T-helper 17 cell (primary cell): ENCODE measurements at places on chromosomes 2 and 18.

GRCh38 chr2:177543007-177543760, 150.6 kb downstream of the AGPS start:
- no peak for DNase-seq

DNA sequence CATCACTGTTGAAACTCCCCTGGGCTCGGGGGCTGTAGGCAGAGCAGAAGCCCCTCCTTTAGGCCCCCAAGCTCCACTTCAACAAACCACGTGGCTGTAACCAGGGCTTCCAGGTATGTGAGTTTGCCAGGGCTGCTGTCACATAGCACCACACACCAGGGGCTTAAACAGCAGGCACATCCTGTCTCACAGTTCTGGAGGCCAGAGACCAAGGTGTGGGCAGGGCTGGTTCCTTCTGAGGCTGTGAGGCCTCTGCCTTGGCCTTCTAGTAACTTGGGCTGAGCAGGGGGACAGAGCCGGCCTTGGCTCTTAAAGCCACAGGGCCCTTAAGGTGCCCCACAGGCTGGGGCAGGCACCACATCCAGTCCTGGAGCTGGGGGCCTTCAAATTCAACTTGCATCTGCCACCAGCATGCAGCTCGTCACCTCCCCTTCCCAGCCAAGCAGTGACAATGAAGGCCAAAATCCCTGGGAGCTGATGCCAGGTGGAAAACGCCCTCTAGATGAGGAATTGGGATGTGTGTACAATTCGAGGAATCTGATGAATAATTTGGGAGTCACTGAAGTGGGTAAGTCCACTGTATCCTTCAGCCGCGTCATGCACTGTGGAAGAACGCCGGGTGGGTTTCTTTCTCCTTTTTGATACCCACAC, 104.2 kb upstream of the ODC1 start:
- no peak for DNase-seq

DNA sequence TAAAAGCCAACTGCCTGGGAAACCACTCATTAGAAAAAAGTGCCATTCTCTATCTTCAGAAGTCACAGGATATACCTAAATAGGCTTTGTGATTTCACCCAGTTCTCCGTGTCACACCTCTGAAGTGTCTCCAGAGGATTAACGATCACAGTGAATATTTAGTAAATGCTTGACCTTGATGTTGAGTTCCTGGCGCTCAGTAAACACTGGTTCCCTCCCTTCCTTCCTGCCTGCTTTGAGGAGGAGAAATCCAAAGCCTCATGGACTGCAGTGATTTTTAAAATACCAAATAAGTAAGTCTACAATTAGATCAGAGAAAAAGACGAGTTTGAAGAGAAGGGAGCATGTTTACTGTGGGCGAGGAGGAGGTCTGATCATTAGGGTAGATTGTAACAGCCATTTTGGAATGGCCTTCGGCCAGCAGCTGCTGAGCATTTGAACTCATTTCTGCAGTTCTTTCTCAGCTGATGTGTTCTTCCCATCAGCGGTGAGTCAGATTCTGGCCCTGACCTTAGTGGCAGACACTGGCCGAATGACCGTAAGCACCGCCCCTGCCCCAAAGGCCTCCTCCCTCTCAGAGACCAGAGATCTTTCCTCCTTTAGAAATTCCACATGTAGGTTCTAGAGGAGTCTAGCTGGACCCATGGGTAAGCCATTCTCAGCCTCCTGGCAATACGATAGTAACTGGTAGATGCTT, 62.1 kb upstream of the SLC16A14 start:
- DNase-seq = no peak

GRCh38 chr2:198498048-198498447, 693.7 kb downstream of the PLCL1 start:
- no peak for DNase-seq

GRCh38 chr2:164495491-164496223, 125.6 kb downstream of the GRB14 start:
- no peak for DNase-seq

- no peak for DNase-seq
These were observed 43.7 kb upstream of the DARS1 start for GRCh38 chr2:136029149-136029548.

DNA sequence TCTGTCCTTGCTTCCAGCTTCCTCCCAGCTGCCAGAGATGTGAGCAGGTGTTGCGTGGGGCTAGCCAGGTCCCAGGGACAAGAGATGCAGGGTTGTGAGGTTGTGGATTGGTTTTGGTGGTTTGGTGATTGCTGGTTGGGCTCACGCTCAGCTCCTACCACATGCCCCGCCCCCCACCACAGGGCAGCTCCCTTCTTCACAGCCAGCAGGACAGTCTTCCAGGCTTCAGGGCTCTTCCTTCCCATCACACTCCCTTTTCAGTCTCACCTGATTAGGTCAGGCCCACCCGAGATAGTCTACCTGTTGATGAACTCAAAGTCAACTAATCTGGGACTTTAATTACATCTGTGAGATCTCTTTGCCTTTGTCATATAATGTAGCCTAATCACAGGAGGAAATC, 52.0 kb upstream of the GLI2 start:
- no peak for DNase-seq

DNA sequence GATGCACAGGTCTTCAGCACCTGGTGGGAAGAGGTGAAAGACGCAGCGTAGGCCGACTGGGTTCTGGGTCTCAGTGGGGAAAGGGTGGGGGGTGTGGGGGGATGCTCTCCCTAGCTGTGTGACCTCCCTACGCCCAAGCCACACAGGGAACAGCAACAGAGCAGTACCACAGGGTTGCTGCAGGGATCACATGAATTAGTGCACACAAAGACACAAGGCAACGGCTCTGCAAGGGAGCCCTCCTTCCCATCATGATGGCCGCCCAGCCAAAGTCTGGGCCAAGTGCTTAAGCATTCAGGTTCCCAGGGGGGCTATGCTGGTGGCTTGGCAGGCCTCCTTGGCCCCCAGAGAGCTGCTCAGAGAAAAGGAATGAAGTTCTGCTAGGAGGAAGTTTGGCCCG, 28.2 kb upstream of the GBX2 start:
- no peak for DNase-seq

GRCh38 chr2:133265432-133265949, 302.8 kb downstream of the NCKAP5 start:
- DNase-seq = no peak

DNA sequence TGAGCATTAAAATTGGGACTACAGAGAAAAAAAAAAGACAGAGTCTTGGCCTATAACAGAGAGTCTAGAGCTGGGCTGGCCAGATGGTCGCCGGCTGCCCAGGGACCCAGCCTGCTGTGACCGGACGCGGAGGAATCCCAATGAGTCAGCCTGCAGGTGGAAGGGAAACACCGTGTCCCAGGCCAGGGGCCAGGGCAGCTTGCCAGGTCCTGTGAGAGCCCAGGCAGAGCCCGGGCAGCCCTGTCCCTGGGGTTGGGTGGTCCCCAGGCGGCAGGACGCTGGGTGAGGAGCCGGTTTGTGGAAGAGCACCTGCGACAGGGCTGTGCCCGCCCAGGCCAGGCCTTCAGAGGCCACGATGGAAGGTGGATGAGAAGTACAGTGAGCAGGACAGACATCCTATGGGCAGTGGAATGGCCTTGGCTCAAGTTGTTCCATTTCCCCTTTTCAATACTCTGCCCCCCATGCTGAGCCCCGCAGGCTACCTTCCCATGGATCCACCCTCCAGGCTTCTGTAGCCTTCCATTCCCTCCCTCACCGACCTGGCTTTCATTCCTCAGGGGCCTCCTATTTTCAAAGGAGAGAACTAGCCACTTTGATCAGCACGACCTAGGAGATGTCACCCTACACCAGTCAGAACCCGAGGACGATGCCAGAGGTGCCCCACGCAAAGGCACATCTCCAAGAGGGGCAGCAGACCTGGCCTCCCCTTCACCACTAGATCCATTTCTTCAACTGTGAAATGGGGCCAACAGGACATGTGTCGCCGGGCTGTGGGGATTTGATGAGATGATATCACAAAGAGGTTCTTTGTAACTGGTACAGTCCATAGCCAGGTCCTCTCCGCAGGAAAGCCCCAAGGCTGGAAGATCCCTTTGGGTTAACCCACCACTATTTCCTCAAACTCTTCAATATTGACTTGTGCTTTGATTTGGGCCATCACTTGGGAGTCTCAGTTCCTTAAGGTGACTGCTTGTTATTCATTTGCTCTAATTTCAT, 87.5 kb downstream of the POLR1A start:
- DNase-seq = no peak

DNA sequence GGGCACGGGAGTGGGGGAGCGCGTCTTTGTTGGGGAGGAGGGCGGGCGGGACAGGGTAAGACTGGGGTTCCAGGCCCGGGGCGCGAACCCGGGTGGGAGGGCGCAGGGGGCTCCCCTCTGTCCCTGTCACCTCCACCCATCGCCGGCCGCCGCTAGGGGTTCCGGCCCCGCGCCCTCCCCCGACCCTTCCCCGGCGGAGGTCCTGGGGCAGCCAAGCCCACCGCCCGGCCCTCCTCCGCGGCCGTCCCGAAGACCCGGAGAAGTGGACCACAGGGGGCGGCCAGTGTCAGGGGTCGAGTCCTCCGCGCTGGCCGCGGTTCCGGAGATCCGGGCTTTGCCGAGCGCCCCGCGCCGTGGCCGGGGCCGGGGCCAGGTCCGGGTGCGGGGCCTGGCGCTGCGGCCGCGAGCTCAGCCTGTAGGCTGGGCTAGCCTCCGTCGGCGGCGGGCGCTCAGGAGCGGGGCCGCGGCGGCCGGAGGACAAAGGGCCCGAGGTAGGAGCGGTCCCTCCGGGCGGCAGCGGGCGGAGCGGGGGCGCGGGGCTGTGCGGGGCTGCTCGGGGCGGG, 16.6 kb upstream of the E2F6 start:
- DNase-seq = no peak

DNA sequence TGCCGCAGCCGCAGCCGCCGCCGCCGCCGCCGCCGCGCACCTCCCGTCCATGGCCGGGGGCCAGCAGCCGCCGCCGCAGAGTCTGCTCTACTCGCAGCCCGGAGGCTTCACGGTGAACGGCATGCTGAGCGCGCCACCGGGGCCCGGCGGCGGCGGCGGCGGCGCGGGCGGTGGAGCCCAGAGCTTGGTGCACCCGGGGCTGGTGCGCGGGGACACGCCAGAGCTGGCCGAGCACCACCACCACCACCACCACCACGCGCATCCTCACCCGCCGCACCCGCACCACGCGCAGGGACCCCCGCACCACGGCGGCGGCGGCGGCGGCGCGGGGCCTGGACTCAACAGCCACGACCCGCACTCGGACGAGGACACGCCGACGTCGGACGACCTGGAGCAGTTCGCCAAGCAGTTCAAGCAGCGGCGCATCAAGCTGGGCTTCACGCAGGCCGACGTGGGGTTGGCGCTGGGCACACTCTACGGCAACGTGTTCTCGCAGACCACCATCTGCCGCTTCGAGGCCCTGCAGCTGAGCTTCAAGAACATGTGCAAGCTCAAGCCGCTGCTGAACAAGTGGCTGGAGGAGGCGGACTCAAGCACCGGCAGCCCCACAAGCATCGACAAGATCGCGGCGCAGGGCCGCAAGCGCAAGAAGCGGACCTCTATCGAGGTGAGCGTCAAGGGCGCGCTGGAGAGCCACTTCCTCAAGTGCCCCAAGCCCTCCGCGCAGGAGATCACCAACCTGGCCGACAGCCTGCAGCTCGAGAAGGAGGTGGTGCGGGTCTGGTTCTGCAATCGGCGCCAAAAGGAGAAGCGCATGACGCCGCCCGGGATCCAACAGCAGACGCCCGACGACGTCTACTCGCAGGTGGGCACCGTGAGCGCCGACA, 2.4 kb downstream of the POU3F3 start:
- no peak for DNase-seq

DNA sequence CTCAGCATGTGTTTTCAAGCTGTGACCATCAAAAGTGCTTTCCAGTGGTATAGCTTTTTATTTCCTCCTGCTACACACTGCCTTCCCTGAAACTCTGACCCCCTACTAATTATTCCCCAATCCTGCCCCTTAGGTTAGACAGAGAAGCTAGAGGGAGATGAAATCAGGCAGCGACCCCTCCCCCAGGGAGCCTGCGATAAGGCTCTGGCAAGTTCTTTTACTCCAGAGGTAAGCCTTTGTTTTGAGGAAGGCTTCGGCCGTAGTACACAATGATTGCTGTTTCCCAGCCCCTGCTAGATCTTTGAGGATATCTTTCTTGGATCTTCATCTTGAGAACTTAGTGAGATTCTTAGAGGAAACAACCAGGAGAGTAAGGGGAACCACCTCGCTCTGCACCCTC, 33.5 kb upstream of the NOL4 start:
- no peak for DNase-seq
